ENCODE measurements at places on chromosomes 1 and 21.

DNA sequence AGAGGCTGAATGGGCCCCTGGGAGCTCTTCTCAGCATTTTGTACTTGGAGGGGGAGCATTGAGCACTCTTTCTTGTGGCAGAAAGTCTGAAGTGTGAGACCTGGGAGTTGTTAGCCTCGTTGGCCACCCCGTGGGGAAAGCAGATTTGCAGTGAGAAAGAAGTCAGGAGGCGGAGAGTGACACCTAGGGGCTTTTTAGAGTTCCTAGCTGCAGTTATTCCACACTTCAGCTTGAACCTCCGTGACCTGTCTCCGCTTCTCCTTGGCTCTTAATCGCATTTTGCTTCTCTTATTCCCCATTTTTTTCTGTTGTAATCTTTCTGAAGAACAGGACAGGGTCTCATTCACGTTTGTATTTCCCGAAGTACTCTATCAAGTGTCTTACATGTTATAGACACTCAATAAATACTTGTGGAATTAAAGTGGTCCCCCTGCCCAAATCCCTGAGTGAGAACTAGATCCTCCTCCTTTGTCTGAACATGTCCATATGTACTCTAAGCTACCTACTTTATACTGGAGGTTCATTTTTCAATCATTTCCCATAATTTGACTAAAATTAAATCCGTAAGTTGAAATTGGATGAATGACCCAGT lies 14.5 kb upstream of the C1orf141 start:
- no peak overlapping the region for H3K4me3 ChIP-seq
- no peaks in the 10 kb centered on the region for H3K27me3 ChIP-seq
- H3K27ac ChIP-seq = no peak overlapping the region
- no peaks in the 10 kb centered on the region for H3K36me3 ChIP-seq
- peak; percentile 78 for DNase-seq

DNA sequence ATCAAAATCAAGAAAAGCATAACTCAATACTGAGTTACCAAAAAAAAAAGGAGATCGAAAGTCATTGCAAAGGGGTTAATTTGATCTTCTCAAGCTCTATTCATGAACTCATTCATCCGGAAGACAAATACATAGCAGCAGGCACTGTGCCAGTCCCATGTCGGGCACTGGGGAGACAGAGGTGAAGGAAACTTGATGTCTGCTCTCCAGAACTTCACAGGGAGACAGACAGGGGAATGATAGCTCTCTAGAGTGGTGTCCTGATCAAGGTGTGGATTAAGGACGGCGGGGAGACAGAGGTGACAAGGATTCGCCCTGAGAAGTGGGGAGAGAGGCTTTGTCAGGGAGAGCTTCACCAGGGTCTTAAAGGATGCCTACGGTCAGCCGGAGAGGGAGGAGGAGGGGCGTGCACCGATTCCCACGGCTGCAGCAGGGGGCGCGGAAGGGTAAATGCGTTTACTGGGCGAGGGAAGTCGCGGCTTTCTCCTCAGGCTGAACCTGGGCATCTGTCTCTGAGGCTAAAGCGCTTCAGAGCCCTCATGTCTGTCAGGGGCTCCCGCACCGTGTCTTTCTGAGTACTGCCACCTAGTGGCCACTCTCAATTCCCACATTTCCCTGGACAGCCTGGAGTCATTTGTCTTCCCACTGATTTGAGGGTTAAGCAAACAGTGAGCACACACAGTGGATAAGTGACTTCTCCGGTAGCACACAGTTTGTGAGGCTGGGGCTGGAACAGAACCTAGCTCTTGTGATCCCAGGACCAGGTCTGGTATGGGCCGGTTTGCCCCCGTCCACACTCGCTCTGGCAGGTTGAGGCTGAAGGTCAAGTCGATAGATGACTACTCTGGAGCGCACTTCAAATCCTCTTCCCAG lies 152.8 kb downstream of the TENT5C start:
- H3K27ac ChIP-seq = no peak overlapping the region
- peak overlapping the region; percentile 44 for H3K4me3 ChIP-seq
- peaks cover 4% of the 10 kb centered on the region for H3K4me1 ChIP-seq
- DNase-seq = peak; percentile 78

GRCh38 chr1:110337704-110338308 lies 1.4 kb upstream of the RBM15 start:
- H3K36me3 ChIP-seq = no peaks in the 10 kb centered on the region
- peak overlapping the region; percentile 91 for H3K4me3 ChIP-seq
- H3K27me3 ChIP-seq = no peaks in the 10 kb centered on the region

- H3K36me3 ChIP-seq = no peaks in the 10 kb centered on the region
- no peak for DNase-seq
- no peaks in the 10 kb centered on the region for H3K27me3 ChIP-seq
- H3K4me1 ChIP-seq = no peaks in the 10 kb centered on the region
Observed at GRCh38 chr1:109050228-109050995, 8.5 kb upstream of the WDR47 start.

- DNase-seq = no peak
- H3K27ac ChIP-seq = no peak overlapping the region
- H3K4me1 ChIP-seq = no peaks in the 10 kb centered on the region
- no peaks in the 10 kb centered on the region for H3K36me3 ChIP-seq
- no peak overlapping the region for H3K4me3 ChIP-seq
Observed at GRCh38 chr1:188427642-188428041, 1598.9 kb downstream of the PLA2G4A start.

DNA sequence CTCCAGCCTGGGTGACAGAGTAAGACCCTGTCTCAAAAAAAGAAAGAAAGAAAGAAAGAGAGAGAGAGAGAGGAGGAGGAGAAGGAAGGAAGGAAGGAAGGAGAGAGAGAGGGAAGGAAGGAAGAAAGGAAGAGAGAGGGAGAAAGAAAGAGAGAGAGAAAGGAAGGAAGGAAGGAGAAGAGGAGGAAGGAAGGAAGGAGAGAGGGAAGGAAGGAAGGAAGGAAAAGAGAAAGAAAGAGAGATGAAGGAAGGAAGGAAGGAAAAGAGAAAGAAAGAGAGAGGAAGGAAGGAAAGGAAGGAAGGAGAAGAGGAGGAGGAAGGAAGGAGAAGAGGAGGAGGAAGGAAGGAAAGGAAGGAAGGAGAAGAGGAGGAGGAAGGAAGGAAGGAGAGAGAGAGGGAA lies 82.2 kb upstream of the ATP1B1 start:
- no peaks in the 10 kb centered on the region for H3K36me3 ChIP-seq
- H3K27ac ChIP-seq = no peak overlapping the region
- no peak for DNase-seq
- no peaks in the 10 kb centered on the region for H3K4me1 ChIP-seq

GRCh38 chr1:114154146-114154962 lies 685 bp upstream of the SYT6 start:
- no peak overlapping the region for H3K4me3 ChIP-seq
- no peaks in the 10 kb centered on the region for H3K36me3 ChIP-seq
- peaks cover 31% of the 10 kb centered on the region for H3K4me1 ChIP-seq
- no peak for DNase-seq

DNA sequence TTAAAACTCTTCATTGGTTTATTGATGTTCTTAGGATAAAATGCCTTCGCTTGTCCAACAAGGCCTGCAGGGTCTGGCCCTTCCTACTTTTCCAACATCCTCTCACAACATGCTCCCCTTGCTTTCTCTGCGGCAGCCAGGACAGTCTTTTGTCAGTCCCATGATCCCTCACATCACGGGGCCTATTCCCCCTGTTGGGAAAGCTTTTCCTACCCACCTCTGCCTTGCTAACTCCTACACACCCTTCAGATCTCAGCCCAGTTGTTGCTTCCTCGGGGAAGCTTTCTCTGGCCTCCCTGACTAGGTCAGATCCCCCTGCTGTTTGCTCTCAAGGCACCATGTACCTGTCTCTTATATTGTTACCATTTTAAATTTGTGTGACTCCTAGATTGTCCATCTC lies 19.0 kb downstream of the DLGAP3 start:
- no peak for DNase-seq
- H3K27ac ChIP-seq = no peak overlapping the region
- H3K4me3 ChIP-seq = no peak overlapping the region
- H3K4me1 ChIP-seq = no peaks in the 10 kb centered on the region
- no peaks in the 10 kb centered on the region for H3K36me3 ChIP-seq

DNA sequence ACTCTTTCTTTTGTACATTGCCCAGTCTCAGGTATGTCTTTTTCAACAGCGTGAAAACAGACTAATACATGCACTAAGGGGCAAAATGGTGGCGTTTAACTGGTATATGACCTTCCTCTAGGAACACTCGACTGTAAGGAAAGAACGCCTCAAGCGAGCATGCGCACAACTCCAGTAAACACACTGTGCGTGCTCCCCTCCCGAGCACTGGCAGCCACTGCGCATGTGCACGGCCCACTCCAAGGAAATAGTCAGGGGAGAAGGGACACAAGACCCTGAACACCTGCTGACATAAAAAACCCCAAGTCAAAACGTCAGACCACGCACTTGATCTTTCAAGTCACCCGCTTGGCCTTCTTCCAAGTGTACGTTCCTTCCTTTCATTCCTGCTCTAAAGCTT lies 173.5 kb downstream of the NPHP4 start:
- peaks cover 9% of the 10 kb centered on the region for H3K27me3 ChIP-seq
- no peaks in the 10 kb centered on the region for H3K36me3 ChIP-seq
- H3K4me1 ChIP-seq = no peaks in the 10 kb centered on the region

- no peak overlapping the region for H3K4me3 ChIP-seq
- H3K27me3 ChIP-seq = no peaks in the 10 kb centered on the region
- DNase-seq = no peak
- H3K4me1 ChIP-seq = no peaks in the 10 kb centered on the region
- no peaks in the 10 kb centered on the region for H3K36me3 ChIP-seq
Observed at GRCh38 chr21:17257784-17258183, 255.1 kb upstream of the CXADR start.

GRCh38 chr1:51558375-51558924 lies 39.4 kb upstream of the EPS15 start:
- H3K27me3 ChIP-seq = no peaks in the 10 kb centered on the region
- no peaks in the 10 kb centered on the region for H3K4me1 ChIP-seq
- no peak overlapping the region for H3K4me3 ChIP-seq
- DNase-seq = no peak
- no peaks in the 10 kb centered on the region for H3K36me3 ChIP-seq
- H3K27ac ChIP-seq = no peak overlapping the region

DNA sequence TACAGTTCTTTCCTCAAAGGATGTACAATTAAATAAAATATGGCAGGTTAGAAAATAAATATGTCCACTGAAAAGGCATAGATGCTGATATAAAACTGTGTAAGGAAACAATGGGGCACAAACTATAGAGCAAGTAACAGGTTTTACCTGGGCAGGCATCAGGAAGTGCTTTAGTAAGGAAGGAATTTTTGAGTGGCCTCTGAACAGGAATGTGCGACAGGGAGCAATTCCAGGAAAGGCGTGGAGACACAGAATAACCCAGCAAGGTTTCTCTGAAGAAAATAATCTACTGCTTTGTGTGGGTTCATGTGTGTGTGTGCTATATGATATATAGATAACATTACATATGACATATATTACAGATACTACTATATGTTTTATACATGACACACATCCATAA lies 128.4 kb downstream of the RGS21 start:
- no peaks in the 10 kb centered on the region for H3K36me3 ChIP-seq
- H3K27me3 ChIP-seq = no peaks in the 10 kb centered on the region
- no peak overlapping the region for H3K4me3 ChIP-seq
- no peak for DNase-seq
- H3K27ac ChIP-seq = no peak overlapping the region
- no peaks in the 10 kb centered on the region for H3K4me1 ChIP-seq

DNA sequence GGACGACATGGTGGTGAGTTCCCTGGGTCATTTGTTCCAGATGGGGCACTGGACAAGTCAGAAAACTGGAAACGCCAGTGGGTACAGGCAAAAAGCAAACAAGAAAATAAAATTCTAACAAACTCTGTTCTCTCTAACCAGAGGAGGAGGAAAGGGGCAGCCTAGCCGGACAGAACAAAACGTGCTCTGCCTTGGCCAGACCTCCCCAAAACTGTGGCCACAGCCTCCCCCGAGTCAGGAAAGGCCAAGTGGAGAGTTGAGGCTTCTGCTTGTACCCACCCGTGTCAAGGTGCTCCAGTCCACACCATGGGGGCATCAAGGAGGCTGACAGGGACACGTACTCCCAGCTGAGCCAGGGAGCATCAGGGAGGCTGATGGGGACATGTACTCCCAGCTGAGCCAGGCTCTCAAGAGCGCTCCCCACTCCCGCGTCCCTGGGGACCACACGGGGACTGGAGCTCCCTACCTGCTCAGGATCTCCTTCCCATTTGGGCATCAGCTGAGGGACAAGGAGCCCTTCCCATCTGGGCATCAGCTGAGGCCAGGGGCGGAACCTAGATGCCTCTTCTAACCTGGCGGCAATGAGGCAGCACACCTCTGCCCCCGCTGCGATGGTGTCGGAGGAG lies 154.8 kb upstream of the COL6A1 start:
- DNase-seq = no peak
- H3K27ac ChIP-seq = no peak overlapping the region
- no peak overlapping the region for H3K4me3 ChIP-seq

- no peaks in the 10 kb centered on the region for H3K36me3 ChIP-seq
- H3K27ac ChIP-seq = no peak overlapping the region
- DNase-seq = no peak
Observed at GRCh38 chr1:223350361-223350908, 13.5 kb downstream of the SUSD4 start.

GRCh38 chr1:230753191-230753585 lies 6.0 kb downstream of the CAPN9 start:
- DNase-seq = no peak
- peaks cover 2% of the 10 kb centered on the region for H3K4me1 ChIP-seq
- H3K27me3 ChIP-seq = no peaks in the 10 kb centered on the region
- peak overlapping the region; percentile 89 for H3K27ac ChIP-seq

GRCh38 chr1:232149287-232150201 lies 480.4 kb downstream of the SIPA1L2 start:
- DNase-seq = no peak
- H3K4me1 ChIP-seq = no peaks in the 10 kb centered on the region
- no peaks in the 10 kb centered on the region for H3K36me3 ChIP-seq
- H3K27ac ChIP-seq = no peak overlapping the region

DNA sequence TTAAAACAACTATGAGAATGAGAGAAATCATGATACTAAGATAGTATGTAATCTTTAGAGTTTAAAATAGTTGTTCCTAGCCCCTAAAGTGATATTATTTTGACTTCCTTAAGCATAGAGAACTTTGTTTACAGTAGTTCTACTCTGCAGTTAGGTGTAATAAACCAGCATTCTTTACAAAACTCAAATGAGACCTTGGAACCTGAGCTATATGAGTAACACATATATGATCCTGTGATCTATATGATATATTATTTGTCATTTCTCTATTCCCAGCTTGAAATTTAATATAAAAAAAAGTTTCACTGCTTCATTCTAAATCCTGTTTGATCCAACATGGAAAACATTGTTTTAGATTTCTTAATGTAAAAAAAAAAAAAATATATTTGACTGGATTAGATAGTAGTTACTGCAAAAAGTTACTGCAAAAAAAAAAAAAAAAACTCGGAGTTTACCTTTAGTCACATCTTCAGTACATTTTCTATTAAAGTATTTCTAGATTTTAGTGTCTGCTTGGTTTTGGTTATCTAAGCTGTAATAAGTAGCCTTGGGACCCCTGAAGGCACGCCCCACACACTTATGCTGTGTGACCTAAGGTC lies 463.8 kb downstream of the USP25 start:
- DNase-seq = no peak
- no peaks in the 10 kb centered on the region for H3K27me3 ChIP-seq
- H3K4me1 ChIP-seq = no peaks in the 10 kb centered on the region
- peak overlapping the region; percentile 32 for H3K27ac ChIP-seq
- no peak overlapping the region for H3K4me3 ChIP-seq
- no peaks in the 10 kb centered on the region for H3K36me3 ChIP-seq
